ENCODE measurements at places on chromosomes 11 and 22.

DNA sequence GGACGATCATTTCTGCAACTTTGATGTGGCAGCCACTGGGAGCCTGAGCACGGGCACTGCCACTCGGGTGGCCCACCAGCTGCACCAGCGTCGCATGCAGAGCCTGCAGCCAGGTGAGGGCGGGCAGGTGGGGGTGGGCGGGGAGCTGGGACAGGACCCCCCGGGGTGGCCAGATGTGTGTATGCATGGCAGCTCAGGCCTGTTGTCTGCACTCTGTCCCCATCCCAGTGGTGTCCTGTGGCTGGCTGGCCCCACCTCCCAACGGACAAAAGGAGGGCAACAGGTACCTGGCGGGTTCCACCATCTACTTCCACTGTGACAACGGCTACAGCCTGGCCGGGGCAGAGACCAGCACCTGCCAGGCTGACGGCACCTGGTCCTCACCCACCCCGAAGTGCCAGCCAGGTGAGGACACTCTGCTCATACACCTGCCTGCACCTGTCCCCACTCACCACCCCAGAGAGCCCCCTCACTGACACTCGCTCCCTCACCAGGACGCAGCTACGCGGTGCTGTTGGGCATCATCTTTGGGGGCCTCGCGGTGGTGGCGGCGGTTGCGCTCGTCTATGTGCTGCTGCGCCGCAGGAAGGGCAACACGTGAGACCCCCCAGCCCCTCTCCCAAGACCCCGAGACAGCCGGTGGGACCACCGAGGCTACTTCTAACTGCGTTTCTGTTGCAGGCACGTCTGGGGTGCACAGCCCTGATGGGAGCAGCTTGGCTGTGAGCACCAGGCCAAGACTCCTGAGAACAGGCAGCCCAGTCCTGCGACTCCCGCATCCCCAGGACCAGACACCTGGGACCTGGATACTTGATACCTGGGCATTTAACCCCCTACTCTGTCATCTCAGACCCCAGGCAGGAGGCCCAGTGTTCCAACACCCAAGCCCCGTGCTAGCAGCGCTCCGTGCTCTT lies 6.7 kb downstream of the SUSD2 start:
- no peak for DNase-seq

GRCh38 chr11:74288161-74288560 lies 23.3 kb downstream of the P4HA3 start:
- DNase-seq, result no peak

DNA sequence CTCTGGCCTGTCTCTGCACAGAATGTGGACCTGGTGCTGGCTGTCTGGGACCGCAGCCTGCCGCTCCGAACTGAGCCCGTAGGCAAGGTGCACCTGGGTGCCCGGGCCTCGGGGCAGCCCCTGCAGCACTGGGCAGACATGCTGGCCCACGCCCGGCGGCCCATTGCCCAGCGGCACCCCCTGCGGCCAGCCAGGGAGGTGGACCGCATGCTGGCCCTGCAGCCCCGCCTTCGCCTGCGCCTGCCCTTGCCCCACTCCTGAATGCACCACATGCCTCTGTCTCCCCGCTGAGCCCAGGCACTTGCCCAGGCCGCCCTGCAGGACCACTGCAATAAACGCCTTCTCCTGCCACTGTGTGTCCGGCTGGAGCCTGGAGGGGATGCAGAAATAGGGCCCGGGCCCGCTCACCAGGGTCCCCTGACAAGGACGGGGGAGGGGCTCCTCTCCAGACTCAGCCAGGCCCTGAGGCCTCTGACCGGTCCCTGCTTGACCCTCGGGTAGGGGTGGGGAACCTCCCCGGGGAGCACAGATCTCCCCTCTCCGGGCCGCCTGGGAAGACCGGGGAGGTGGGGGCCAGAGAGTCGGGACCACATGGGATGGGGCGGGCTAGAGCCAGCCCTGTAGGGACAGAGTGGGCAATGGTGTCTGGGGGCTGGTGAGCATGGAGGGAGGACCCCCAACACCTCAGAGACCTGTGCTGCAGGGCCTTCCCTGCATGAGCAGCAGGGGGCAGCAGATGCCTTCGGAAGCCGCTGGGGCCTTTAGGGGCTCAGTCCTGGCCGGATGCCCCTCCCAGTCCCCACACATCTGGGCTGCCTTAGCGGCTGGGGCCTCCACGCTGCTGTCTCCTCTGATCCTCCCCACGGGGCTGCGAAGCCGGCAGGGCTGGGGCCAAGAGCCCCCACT lies 1.4 kb upstream of the TNNI2 start:
- DNase-seq, result peak; percentile 87

DNA sequence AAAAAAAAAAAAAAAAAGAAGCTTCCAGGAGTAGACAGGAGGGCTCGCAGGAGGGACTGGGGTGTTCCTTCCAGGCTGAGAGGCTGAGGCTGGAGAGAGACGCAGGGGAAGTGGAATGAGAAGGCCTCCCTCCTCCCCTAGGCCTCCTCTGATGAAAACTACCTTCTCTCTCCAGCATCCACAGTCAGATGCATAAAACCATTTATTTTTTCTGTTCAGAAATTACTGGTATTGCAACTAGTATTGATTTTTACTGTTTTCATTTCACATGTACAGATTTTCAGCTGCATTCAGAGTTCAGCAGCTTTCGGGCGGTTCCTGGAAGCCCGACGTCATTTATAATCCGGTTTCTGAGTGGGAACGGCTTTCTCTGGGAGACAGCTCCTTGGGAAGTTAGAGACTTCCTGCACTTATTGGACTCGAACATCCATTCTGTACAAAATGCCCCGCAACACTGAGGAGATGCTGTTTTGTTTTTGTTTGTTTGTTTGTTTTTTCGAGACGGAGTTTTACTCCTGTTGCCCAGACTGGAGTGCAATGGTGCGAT lies 6.9 kb upstream of the NFAM1 start:
- DNase-seq, result no peak
